ENCODE measurements at places on chromosomes 16 and 17.

DNA sequence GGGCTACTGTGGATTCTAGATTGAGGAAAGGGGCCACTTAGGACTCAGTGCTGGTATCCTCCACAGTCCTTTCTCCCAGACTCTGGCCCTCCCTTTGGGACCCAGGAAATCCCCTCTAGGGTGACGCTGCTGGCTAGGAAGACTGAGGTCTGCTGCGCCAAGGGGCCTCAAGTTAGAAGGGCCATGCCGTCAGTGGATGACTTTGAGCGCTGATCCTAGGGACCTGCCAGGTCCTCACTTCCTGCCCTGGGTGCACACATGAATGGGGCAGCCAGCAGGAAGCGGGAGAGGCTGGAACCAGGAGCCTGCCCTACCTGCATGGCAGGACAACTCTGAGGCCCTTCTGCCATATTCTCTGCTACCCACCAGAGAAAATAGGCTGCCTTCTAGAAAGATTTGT is 145.0 kb downstream of the RAB11FIP4 start:
- no peak for DNase-seq

DNA sequence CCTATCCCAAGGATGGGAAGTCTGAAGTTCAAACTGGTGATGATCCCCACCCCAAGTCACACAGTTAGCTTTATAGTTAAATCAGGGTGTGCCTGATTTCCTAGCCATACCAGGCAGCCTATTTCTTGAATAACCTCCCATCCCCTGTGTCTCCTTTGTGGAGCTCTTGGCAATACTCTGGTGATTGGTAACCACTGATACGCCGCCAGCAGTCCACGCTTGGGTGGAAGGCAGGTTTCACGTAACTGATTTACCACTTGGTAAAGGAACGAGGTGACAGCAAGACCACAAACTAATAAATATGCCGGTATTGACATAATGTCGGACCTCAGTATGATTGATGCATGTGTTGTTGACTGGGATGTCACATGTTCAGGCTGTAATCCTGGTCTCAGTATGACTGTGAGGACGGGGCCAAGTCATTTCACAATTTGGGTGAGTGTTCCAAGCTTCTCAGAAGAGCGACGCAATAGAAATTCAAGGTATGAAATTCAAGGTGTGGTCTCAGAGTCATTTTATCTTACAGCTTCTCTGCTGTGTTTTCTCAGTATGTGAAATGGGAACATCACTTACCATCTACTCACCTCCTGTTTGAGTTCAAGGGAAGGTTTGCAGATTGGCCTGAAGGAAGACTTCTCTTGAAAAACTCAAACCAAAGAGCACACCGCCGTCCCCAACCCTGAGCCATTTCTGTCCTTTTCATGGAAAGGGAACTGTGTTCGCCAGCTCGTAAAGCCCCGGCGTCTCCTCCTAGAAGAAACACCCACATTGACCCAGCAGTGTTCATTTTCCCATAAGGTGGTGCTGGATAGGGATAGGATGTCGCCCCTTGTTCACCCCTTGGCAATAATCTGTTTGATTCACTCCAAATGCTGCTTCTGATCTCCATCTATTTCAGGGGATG is 678.9 kb downstream of the WWOX start:
- DNase-seq, result no peak

GRCh38 chr17:27993723-27994310 is 48.7 kb upstream of the NLK start:
- DNase-seq, result no peak

DNA sequence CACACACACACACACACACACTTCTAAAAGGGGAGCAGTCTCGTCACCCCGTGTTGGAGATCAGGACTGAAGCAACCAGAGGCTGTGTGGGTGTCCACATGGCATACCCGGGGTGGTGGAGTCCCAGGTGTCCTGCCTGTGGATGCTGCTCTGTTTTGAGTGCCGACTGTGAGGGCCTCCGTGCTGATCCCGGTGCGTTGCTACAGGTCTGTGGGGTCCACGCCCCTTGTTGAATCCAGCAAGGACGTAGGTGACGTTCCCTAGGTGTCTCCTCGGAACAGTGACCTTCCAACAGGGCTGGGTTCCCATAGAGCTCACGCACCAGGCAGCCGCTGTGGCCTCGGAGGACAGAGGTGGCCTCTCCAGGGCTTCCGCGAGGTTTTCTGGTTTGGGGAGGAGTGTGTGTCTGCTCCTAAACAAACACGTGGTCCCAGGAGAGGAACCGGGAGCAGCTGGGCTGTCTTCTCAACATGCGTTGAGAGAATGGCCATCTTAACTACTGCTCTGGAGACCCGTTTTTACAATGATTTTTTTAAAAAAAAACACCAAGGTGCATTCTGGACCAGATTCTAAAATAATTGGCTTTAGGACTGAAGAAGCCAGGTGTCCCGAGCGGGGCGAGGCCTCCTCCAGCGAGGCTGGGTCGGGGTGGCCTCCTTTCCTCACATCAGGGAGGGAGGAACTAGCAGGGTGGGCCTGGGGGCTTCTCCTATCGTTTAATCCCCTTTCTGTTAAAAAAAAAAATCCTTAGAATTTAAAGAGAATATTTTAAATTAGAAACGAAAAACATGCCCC is 100.6 kb upstream of the ZNF750 start:
- no peak for DNase-seq

DNA sequence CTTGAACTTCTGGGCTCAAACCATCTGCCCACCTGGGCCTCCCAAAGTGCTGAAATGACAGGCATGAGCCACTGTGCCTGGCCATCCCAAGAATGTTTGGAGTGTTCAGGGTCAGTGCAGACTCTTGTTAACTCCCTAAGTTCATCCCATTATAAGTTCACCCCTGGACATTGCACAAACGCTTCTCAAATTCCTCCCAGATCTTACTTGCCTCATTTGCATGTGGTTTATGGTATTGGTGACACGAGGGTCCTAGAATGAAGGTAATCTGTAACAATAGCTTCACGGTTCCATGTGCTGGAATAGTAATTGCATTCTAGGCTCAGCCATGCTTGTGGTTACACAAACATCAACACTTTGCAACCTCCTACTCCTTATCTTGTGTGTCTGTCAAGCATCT is 5.0 kb upstream of the CCDC42 start:
- no peak for DNase-seq

- DNase-seq, result no peak
Measured at GRCh38 chr17:82836823-82837357, 2.9 kb downstream of the ZNF750 start.

DNA sequence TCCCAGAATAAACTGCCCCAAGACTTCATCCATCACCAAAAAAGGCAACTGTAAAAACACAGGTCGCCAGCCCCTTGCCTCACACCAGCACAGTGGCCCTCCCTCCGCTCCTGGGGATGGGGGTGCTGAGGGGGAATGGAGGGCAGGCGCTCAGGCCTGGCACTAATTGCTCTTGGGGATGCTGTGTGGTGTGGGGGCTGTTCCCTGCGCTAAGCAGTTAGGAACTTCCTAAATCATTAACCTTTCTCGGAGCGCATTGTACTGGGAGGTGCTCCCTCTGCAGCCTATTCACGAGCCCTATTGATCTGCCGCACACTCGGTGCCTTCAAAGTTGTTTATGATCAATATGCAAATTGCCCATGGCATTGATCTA is 199.9 kb downstream of the ZFHX3 start:
- DNase-seq, result no peak

DNA sequence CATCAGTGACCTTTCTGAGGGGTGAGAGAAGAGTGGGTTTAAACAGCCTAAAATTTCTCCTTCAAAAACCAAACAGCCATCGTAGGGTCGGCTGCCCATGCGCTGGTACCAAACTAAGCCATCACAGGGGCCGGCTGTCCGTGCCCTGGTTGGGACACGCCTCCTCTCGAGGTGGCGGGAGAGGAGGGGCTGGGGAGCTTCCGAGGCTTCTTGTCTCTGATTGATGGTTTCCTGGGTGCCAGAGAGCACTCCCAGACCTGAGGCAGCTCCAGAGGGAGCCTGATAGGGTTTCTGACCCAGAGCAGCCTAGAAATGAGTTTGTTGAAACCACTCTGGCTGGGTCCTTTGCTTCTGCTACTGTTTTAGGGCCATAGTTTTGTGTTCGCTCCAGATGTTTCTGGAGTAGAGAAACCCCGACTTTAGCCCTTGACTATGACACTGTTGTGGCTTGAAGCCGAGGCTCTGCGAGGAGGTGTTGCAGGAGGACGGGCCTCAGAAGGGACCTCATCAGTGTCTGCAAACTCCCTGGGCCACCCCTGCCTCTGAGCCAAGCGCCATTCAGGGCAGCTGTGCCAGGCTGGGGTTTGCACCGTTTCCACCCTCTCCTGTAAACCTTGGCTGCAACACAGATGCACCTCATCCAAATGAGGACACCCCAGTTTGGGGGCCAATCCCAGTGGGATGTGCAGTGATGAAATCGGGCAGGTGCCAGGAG is 6.2 kb downstream of the ZNF276 start:
- no peak for DNase-seq

DNA sequence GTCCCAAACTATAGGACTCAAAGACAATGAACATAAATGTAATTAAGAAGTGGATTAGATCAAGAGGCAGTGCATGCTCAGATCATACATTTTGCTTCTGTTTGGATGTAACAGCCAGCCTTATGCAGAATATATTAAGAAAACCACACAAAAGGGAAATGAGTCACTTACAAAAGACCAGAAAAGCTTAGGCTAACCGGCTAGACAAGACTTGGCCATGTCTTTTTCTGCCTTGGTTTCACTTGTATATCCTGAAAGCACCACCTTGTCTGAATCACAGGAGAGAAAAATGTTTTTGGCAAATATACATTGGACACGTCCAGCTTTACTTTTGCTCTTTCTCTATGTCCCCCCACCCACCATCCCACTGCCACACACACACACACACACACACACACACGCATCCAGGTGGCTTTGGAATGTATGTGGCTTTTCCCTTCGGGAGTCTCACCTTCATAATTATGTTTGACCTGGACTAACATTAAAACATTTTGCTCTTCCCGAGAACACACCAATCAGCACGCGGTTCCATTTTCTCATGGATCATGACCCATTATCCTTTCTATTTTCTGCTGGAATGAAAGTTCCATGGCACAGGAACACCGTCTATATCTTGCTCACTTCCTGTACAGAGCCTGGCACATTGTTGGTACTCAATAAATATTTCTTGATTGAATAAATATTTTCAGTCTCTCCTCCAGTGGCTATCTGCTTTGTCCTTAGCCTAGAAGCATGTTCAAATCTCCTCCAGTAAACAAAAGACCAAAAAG is 64.6 kb downstream of the CDK5R1 start:
- no peak for DNase-seq

GRCh38 chr16:49658531-49658930 is 197.4 kb downstream of the ZNF423 start:
- no peak for DNase-seq

DNA sequence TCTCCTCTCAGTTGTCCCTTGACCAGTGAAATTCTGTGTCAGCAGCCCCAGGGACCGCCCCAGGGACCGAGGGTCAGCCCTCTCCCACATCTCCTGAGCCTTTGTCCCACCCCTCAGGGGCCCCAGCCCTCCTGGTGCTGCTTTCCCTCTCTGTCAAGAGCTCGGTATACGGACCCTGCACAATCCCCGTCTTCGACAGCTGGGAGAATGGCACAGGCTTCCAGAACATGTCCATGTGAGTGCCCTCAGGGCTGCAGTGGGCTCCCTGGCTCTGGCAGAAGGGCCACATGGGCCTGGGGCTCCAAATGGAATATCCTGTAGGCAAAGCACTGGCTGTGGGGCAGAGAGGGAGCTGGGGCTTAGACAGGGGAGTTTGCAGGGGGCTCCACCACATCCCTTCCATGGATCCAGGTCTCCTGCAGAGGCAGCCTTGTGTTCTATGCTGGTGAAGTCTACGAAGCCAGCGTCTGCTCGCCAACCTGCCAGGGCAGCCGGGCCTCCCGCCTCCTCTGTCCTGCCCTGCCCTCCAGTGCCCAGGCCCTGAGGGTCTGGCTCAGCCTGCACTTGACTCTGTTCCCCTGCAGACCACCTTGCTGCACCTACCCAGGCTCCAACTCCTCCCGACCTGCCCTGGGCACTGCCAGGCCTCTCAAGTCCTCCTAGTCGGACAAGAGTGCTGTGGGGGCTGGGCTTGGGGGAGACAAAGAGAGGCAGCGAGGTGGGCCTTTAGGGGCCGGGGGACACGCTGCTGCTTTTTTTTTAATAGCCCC is 28.0 kb downstream of the ADGRG5 start:
- DNase-seq, result no peak

- DNase-seq, result no peak
Measured at GRCh38 chr17:30273373-30273772, 18.4 kb downstream of the BLMH start.

DNA sequence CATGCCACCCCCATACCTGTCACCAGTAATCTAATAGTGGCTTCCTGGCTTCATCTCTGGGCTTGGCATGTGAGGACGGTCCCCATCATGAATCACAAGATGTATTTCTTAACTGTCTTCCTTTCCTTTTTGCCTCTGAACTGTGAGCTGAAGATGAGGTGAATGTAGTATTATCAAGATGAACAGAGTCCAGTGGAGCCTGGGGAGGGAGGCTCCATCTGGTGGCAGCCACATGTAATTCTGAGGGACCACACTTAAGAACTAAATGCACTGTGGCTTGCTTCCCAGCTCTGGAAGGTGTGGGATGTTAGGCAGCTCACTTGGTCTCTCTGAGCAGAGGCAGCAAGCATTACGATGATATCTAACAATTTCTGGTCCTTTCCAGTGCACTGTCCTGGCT is 354.9 kb upstream of the ASIC2 start:
- no peak for DNase-seq

DNA sequence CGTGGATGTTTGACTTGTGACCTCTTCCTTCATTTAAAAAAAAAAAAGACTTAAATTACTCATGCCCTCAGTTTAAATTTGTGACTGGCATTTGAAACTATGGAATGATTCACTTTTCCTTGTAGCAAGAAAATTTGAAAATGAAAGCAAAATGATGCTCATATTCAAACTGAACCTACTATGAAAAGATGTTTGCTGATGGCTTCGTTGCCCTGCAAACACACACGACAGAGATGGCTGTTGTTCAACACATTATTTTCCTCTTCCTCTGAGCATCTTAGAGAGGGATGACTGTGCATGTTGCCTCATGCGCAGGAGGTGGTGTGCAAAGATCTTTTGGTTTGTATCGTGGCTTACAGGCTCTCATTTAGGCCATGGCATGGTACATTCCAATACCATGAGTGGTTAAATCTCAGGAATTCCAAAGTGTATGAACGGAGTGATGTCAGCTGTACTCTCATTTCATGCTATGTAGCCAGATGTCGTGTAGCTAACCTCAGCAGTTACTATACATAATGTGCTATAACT is 164.5 kb downstream of the PRKCA start:
- no peak for DNase-seq

DNA sequence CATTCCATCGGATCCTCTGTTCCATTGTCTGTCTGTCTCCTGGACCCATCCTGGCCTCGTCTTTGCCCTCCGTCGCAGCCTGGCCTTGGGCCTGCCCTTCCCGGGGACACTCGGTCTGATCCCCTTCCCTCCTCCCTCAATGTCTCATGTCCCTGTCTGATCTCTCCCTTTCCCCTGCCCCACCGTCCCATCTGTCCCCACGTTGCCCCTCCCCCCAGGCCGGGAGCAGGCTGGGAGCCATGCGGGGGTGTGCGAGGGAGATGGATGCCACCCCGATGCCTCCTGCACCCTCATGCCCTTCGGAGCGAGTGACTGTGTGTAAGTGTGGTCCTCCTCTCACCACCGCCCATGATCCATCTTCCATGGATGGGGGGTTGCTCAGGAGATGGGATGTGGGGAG is 5.3 kb upstream of the ATP2A1 start:
- no peak for DNase-seq

All from stimulated activated CD8-positive, alpha-beta memory T cell treated with anti-CD3 and anti-CD28 coated beads, Interleukin-7, amount 100 ng/mL, for 1 hour (primary cell).